ENCODE measurements at places on chromosomes 5 and 9.

- DNase-seq: no peak
Observed at GRCh38 chr5:44809956-44810420, 1.2 kb downstream of the MRPS30 start.

- DNase-seq: no peak
Observed at GRCh38 chr5:156356238-156356637, 29.3 kb downstream of the SGCD start.

DNA sequence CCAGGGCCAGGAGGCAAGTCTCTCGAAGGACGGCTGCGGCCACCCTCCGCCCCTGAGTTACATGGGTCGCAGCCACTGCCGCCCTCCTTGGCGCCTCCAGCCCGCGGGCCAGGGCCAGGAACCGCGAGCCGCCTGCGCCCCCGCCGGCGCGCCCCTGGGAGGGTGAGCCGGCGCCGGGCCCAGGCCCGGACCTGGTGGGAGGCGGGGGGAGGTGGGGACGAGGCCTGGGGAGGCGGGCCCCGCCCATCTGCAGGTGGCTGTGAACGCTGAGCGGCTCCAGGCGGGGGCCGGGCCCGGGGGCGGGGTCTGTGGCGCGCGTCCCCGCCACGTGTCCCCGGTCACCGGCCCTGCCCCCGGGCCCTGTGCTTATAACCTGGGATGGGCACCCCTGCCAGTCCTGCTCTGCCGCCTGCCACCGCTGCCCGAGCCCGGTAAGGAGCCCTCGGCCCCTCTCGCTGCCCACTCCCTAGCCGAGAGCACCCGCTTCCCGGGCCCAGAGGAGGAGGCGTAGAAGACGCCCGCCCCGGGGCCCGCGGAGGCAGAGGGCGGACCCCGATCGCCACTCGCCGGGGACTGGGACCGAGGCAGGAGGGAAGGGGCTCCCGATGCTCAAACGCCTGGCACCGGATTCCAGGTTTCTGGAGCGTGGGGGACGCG is at the start of gene ASS1:
Gene ASS1, plus strand, starts transcription at position 397 of the 657 bp plus-strand sequence. CDS start 7,268 bp downstream, outside the sequence.
- peak; percentile 23 for DNase-seq

- no peak for DNase-seq
Observed at GRCh38 chr5:166377756-166378155, 1913.7 kb upstream of the WWC1 start.

GRCh38 chr9:30995956-30996738 is 1388.3 kb upstream of the ACO1 start:
- no peak for DNase-seq

DNA sequence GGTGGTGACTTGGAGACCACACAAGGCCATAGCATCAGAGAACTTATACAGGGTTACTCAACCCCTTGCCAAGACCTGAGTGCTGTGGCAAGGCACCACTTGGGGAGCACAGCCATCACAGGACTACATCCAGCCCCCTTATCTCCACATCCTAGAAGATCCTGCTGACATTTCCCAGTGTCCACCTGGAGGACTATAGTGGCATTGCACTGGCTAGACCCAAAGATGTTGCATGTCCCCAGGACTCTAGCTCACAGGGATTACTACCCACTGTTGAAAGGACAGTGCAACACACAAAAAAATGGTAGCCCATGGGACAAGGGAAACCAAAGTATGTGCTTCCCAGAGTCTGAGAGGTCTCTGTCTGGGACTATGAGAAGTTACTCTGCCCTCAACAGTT is 411.1 kb upstream of the NUDT12 start:
- no peak for DNase-seq

DNA sequence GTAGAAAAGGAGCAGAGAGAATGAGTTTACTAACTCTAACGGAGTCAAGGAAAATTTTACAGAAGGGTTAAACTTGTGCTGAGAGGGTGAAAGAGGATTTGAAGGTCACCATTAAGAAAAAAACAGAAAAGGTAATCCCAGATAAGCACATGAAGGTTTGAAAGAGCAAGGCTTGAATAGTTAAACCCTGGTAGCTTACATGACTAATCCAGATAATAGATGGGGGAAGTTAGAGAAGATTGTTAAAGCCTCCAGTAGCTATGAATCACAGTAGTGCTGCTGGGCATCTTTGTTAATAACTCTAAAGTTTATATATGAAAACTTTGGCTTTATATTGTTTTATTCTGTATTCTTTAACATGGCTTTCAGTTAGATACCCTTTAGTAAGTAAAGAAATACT is 354.5 kb upstream of the FTMT start:
- DNase-seq: no peak

DNA sequence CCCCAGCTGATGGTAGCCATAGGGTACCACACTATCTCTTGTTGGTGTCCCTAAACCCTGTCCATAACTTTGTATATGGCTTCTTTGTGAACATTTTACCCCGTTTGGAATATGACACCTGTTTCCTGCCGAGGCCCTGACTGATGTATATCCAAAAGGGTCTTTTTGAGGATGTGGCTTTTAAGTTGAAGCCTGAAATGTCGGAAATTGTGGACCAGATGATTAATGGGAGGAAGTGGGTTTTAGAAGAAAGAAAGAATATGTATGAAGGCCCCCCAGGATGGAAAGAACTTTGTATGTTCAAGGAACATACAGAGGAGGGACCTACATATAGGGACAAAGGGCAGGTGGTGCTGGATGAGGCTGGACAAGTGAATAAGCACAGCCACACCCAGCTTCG is 16.7 kb upstream of the TNFSF8 start:
- DNase-seq: no peak

GRCh38 chr5:82620957-82621600 is 342.9 kb upstream of the RPS23 start:
- peak; percentile 31 for DNase-seq

DNA sequence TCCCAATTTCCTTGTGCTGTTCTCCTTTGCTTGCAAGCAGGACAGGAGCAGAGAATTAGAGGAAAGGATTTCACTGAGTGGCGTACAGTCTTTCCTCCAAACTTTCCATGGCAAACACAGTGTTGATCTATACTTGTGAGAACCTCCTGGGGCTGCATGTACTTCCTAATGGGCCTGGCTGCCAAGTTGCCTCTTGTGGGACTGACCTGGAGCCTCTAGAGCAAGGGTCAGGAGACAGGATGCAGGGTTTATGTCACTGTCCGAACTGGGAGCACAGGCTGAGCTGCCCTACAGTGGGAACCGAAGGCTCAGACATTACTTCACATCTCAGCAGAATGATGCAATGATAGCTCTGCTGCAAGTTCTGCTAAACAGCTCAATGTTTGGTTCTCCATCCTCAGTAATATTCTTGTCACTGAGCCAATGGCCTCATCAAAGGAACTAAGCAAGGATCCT is 102.3 kb downstream of the ENC1 start:
- no peak for DNase-seq

- no peak for DNase-seq
Observed at GRCh38 chr5:139895647-139896046, 100.0 kb downstream of the PSD2 start.

GRCh38 chr5:36261186-36261585 is 19.5 kb upstream of the NADK2 start:
- DNase-seq: no peak

- no peak for DNase-seq
Observed at GRCh38 chr9:120729791-120730241, 15.5 kb upstream of the MEGF9 start.

- DNase-seq: no peak
Observed at GRCh38 chr9:78898234-78898633, 601.3 kb downstream of the PSAT1 start.

DNA sequence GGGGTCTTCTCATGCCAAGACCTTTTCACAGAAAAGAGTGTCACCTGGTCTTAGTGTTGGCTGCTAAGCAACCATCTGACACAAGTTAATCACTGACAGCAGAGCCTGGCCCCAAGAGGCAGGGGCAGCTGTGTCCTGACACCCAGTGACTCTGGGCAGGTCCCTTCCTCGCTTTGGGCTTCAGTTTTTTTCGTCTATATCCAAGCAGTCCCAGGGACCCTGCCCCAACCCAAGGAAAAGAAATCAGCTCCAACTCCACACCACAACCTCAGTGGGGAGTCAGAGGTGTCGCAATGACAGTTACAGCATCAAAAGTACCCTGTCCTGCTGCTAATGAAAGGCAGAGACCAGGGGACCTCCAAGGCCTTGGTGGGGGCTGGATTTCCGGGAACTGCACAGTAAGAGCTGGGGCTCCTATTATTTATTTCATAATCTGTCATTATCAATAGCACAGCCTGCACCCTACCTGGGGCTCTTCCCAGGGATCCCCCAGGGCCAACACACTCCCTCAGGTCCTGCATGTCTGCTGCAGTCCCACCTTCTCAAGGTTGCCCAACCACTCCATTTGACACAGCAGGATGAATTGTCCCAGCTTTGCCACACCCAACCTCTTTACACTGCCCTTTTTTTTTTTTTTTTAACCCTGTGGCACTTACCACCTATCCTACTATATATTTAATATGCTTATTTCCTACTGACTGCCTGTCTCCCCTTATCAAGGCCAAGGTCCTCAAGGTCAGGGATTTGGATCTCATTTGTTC is 9.4 kb downstream of the ANKS6 start:
- DNase-seq: no peak

Data from thymus (tissue), 14 donors.